ENCODE measurements at places on chromosomes 4 and X.

DNA sequence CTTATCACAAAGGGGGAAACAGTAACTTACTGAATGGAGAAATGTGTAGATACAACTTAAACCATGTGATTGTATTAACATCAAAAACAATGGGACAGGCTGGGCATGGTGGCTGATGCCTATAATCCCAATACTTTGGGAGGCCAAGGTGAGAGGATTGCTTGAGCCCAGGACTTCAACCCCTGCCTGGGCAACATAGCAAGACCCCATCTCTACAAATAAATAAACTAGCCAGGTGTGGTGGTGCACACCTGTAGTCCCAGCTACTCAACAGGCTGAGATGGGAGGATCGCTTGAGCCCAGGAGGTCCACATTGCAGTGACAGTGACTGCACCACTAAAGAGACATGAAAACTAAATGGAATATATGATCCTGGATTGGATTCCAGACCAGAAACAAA, 26.4 kb downstream of the TMEM184C start:
- DNase-seq, result no peak

DNA sequence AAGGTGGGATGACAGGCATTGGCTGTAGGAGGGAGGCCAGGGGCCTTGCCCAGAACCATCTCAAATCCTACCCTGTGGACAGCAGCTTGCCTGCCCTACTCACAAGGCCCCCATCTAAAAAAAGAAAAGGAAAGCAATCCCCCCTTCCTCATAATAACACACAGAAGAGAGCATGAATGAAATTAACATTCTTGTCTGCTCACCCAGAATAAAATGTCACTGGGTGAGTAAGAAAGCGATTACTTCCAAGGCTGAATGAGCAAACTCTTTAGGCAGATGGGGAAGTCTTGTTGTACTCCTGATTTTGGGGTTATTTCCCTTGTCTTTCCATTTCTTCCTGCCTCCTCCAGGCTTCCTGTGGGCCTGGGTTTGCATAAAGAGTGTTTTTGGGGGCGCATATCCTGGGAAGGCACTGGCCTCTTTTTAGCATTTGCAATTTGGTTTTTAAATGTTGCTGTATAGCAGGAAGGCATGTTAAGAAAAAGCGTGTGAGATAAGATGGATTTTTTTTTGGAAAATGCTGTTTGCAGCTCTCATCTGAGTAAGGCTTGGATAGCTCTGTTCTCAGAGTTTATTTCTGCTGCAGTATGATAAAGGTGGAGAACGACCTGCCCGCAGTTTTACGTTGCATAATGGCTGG, 248.3 kb upstream of the GATB start:
- DNase-seq, result no peak

- no peak for DNase-seq
These were observed 76.9 kb downstream of the RRAGB start for GRCh38 chrX:55794405-55794804.

DNA sequence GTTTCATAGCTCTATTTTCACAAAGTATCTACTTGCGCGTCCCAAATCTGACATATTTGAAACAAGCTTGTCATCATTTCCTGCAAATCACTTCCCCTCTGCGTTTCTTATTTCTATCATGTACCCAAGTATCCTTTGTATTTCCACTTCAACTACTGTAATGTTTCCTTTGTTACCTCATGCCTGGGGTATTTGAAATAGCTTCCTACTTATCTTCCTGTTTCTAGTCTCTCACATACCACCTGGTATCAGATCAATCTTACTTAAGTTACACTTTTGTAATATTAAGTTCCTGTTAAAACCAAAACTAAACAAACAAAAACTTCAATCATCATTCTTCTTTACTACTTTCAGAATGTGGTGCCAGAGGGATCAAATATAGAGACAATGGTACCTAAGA, 93.6 kb upstream of the SMAD1 start:
- no peak for DNase-seq

- no peak for DNase-seq
These were observed 80.8 kb upstream of the IQCM start for GRCh38 chr4:149896432-149896831.

- DNase-seq, result no peak
These were observed 56.0 kb downstream of the HADH start for GRCh38 chr4:108045687-108046024.

DNA sequence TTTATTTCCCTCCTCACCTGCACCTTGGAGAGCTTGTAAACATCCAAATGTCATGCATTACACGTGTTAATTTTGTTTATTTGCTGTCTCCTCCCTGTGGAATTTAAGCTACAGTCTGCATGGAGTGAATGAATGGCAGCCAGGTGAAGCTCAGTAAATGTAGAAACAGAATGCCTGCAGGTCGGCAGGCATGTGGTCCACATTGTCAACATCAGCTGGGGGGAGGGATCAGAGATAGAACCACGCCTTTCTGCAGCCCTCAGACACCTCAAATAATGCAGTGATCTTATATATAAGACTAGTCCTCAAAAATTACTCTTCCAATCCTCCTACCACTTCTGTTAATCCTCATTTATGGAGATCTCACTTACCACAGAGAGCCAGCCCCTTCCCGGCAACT, 131.2 kb upstream of the KIT start:
- DNase-seq, result no peak

- DNase-seq, result no peak
These were observed 18.1 kb upstream of the ZXDB start for GRCh38 chrX:57573754-57574153.

DNA sequence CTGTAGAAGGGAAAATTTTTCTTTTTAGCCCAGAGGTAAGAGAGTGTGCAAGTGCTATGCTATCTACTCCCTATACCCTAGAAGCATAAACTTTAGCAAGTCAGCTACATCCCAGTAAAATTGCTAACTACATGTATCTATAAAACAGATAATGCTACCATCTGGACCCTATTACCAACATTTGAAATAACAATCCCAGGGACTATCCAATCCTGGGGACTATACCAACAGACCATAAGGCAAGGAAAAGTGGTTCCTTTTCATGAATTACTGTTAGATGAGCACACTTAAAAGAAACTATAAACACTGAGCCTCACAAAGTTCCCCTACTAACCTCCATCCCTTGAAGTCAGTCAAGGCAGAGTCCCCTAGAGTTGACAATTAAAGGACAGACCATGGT, 213.6 kb upstream of the VEGFC start:
- no peak for DNase-seq

DNA sequence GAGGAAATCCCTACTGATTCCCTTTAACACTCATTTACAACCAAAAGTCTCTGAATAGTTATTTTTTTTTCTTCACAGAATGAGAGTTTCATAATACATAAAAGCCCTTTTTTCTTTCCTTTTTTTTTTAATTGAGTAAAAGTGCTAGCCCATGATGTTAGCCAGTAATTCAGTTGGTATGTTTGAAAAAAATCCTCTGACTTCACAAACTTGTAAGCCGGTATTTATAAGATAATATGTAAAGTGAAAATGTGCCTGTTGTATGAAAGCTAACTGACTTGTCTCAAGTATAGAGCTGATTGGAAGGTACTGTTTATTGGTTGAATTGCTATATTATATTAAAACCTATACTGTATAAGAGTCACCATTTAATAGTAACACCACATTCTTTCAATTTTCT, 70.2 kb upstream of the NEIL3 start:
- no peak for DNase-seq

GRCh38 chr4:2222838-2223237, 19.1 kb downstream of the HAUS3 start:
- DNase-seq, result no peak

DNA sequence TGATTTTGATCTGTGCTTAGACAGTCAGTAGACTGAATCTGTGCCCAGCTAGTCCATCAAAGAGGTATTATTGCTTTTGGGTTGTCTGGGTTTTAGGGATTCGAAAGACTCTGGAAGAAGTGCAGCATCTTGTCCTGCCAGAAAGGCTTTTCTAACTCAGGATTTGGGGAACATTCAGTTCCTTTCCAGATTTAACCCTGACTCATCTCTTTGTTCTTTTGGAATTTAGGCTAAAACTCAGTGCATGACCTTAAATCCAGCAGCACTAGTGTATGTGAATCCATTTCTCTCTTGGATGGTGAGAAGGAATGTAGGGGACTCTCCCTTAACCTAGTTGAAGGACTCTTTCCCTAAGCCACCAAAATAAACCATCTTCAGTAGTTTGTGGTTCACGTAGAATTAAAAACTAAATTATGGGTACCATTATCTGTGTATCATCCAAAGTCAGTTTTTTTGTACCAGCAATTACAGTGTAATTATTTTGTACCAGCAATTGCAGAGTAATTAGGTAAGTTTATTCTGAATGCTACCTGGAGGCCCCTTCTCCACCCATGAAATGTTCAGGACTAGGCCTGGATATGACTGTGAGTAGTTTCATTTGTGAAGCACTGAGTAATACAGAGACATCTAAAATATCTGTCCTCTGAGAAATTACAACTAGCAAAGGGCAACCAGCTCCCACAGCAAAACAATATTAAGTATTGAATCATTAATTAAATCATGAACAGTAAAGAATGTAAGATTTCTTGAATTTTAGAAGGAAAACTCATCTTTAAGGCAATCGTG, 384.0 kb downstream of the TMA16 start:
- no peak for DNase-seq

DNA sequence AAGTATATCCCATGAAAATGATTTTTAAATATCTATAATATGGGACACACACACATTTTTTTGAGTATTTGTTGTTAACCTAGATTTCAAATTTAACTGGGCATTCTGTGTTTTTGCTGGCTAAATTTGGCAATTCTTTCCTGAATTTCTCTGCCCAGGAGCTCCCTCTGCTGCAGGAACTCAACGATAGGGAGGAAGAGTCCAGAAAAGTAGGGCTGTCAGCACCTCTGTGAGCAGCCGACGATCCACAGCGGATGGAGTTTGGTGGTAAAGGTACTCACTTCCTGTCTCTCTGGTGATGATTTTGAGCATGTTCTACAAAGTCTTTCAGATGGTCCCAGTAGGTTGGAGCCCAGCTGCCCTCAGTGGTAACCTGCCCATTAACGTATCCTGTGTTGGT, 23.1 kb upstream of the TMEM184C start:
- DNase-seq, result no peak

GRCh38 chr4:128155874-128156456, 94.9 kb downstream of the LARP1B start:
- no peak for DNase-seq

GRCh38 chr4:67713529-67714247, 12.7 kb upstream of the UBA6 start:
- no peak for DNase-seq
